ENCODE measurements at places on chromosomes 4 and X.
A peak's percentile ranks its signal among the peaks of the same experiment; 100 is the strongest.

- DNase-seq = no peak
These were observed 1365.9 kb upstream of the AGA start for GRCh38 chr4:178808106-178808505.

DNA sequence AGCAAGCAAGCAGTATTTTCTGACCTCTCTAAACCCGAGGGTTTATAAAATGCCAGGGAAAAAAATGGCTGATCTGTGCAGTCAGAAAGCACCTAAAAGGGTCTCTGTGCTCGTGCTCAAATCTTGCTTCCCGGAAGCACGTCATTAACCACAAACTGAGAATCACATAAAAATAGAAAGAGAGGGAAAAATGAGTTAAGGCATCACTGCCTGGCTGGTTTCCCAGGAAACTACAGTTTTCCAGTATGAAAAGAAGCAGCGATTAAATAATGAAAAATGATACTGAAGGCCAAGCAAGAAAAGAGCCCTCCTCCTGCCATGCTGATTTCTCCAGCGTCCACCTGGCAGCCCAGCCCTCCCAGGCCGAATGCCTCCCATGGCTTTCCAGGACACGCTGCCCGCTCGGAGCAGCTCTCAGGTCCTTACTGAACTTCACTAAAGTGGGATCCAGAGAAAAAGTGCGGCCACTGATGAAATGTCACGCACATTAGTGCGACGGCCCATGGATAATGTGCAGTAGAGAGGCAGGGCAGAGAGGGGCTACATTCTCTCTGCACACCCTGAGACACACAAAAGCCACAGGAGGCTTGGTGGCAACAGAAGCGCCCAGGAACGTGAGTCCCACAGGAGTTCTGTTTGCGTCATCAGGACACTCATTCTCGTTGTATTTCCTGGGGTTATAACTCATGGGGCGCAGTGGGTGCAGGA is 80.4 kb downstream of the WFS1 start:
- DNase-seq = no peak

DNA sequence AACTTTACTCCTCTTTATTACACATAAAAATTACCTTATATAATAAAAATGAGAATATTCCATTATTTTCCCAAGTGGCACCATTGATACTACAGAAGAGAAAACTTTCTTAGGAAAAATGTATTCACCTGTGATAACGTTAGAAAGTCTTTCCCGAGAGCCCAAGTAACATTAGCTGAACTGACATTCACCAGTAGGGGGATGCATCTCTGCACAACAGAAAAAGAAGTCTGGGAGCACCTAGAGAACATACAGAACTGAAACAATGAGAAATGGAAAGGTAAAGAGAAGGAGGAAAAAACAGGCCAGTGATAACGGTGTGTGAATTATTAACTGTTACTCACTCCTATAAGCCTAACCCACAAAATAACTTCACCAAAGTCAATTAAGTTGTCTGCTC is 423.3 kb downstream of the CENPC start:
- no peak for DNase-seq

DNA sequence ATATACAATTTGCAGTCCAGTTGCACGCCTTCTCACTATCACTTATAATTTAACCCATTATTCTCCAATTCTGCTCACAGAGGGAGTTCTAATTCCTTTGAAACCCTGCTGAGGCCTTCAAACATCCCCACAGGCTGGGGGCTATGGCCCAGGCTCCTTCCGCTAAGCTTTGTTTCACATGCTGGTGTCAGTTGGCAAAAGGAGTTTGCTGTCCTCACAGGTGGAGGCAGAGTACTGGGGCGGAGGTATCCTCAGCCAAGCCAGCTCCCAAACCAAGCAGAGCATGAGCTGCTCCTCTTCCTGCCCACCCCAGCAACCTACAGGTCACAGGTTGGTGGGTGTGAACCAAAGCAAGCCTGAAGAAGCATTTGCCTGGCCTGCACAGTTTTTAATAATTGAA is 21.5 kb downstream of the BTC start:
- no peak for DNase-seq

- DNase-seq = no peak
These were observed 163.1 kb upstream of the PLAC1 start for GRCh38 chrX:134821370-134821769.

DNA sequence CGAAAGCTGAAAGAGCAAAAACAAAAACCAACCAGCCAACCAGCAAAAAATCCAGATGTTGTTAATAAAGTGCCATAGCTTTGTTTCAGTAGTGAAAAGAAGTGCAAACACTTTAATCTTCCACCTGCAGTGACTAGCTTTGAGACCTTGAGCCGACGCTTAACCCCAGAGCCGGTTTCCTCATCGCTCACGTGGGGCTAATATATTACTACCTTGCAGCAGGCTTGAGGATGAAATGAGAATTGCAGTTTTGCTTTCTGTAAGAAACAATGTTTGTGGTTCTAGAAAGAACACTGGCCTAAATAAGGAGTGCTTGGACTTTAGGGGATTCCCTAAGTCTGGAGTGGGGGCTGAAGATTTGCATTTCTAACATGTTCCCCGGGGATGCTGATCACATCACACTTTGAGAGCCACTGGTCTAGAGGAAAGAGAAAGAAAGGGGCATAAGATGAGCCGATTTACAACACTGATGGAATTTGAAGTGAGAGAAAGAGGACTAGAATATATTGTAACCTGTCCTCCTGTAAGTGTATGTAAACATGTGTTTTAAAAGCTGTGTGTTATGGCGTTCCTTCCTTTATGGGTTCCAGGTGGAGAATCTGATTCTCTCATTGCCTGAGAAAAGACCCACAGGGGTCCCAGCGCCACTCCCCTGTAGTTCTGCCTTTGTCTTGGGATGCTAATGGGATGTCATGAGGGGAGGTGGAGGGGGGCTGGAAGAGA is 1.4 kb downstream of the FGF2 start:
- DNase-seq = no peak

GRCh38 chr4:186666252-186666651 is 57.4 kb downstream of the FAT1 start:
- no peak for DNase-seq

GRCh38 chr4:32472918-32473317 is 1752.7 kb downstream of the PCDH7 start:
- DNase-seq = no peak

DNA sequence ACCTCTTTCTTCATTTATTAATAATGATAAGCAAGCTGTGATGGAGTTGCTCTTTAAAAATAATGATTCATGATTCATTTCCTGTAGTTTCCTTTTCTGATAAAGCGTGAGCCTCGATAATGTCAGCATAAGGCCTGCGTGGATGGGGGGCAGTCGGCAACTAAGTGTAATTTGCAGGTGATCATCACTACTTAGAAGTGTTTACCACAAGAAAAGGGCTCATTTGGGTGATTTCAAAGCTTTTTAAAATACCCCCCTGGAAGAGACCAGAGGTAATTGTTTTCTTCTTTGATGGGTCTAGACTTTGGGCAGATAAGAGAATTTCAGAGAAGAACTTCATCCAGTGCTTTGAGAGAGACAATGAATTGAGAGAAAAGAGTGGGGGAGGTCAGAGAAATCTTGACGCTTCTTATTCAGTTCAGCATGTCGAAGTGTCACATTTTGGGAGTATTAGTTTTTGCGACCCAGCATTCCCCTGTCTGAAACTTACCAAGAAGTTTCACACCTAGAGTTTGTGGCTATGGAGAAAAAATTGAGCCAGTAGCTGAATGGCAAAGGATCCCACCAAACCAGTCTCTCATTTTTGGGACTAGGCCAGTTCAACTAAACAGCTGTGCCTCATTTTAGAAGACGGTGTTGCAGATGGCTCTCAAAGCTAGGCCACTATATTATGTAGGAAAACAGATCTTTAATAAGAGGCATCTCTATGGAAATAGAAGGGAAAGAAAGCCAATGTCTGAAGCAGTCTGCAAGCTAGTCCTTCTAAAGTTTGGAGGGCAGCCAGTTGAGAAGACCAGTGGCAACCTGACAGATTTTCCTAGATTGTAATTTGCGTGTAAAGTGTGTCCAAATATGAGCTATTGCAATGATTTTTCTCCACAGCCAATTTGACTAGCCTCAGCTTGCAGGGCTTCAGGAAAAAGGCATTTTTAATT is 171.0 kb upstream of the PPP1R2C start:
- DNase-seq = no peak

- DNase-seq = no peak
These were observed 60.1 kb downstream of the LRP2BP start for GRCh38 chr4:185335579-185335978.

- no peak for DNase-seq
These were observed 211.2 kb downstream of the ANK2 start for GRCh38 chr4:113260688-113261087.

DNA sequence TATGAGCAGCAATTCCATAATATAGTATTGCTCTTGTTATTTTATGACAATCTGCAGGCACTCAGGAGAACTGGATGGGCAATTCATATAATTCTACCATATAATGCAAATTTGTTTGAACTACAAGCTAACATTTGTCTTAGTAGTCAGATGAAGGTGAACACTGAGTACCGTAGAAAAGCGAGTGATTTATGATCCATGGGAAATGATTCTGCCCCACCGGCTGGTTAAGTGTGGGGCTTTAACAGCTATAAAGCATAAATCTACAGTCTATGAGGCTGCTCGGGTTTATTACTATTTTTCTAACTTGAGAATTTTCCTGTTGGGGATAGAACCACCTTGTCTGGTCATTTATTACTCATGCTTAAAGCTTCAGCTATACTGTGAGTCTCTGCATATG is 275.5 kb downstream of the PCDH10 start:
- no peak for DNase-seq

- no peak for DNase-seq
These were observed 50.0 kb upstream of the CPLX1 start for GRCh38 chr4:875818-876423.

- DNase-seq = no peak
These were observed 12.3 kb downstream of the TLR3 start for GRCh38 chr4:186081202-186081807.

DNA sequence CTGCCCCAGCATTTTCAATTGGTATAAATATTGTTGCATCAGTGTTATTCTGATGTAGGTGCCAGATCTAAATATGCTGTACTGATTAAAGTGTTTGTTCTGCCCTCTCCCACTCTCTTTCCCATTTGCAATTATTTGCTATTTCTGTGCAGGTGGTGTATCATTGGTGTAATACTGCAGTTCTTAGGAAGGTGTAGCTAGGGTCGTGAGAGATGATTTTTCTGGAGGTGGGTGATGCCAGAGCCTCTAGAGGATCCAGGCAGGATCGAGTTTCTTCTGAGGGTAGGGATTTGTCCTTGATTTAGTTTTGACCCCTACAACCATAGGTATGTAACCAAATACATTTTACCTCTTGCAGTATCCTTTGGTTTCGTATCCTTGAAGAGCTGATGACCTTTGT is 1.9 kb downstream of the SMAD1 start:
- no peak for DNase-seq

DNA sequence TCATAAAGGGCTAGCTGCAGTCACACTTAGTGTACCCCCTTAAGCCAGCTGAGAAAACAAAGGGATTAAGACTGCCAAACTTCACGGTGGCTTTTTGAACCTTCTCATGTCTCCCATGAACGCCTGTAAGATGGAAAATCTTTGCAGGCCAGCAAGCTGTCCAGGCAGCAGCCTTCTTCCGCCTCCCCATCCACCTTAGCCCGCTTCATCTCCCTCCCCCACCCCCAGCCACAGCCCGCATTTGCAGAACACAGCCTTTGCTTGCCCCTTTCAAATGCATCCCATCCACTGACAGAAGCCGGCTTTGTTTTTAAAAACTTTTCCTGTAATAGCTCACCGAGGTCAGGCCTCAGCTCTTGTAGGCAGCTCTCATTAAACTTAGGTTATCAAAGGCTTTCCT is 113.8 kb upstream of the FAM9B start:
- no peak for DNase-seq

- no peak for DNase-seq
These were observed 100.0 kb upstream of the DIPK2B start for GRCh38 chrX:45300638-45301037.

- no peak for DNase-seq
These were observed 74.2 kb downstream of the BEND4 start for GRCh38 chr4:42078184-42078801.

DNA sequence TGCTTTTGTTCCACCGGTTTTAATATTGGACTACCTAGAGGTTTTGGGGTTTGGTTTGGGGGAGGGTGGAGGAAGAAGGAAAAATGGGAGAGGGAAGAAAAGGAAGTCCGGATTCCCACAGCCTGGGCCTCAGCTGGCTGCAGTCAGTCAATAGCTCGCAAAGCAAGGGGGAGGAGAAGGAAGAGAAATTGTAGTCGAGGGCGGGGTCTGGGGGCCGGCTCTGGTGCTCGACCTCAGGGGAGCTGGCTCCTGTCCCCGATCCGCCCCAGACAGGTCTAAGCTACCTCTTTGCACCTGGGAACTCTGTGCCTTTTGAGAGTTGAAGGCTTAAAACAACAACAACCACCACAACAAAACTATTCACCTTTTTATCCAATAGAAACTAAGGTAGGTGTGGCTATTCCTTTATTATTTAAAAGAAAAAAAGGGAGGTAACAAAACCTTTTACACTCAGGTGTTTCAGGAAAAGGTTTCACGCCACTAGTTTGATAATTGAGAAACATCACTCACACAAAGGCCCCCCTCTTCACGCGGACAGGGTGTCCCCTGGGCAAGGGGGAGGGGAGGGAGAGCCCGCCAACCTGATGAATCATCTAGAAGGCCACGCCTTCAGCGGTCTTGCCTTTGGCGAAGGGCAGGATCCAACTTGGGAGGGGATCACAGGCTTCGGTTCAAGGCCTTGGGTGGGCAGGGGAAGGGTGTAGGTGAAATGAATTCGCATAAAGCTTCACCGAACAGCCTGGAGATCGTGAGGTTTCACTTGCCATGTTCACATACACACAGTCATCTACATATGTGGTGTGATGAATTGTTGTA is 1.6 kb upstream of the LNX1 start:
- no peak for DNase-seq

DNA sequence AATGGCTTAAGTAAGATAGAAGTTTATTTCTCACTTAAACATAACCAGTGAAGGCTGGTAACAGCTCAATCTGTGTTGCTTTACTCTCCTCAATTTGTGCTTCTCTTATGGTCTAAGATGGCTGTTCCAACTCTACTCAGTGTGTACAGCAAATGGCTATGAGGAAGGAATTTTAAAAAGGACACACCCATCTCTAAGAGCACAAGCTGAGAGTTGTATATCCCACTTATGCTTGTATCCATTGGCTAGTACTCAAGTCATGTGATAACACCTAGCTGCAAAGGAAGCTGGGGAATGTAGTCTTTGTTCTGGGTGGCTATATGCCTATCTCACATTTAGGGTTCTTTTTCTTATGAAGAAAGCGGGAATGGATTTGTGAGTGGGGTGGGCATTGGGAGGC is 63.3 kb downstream of the GPAT3 start:
- no peak for DNase-seq

DNA sequence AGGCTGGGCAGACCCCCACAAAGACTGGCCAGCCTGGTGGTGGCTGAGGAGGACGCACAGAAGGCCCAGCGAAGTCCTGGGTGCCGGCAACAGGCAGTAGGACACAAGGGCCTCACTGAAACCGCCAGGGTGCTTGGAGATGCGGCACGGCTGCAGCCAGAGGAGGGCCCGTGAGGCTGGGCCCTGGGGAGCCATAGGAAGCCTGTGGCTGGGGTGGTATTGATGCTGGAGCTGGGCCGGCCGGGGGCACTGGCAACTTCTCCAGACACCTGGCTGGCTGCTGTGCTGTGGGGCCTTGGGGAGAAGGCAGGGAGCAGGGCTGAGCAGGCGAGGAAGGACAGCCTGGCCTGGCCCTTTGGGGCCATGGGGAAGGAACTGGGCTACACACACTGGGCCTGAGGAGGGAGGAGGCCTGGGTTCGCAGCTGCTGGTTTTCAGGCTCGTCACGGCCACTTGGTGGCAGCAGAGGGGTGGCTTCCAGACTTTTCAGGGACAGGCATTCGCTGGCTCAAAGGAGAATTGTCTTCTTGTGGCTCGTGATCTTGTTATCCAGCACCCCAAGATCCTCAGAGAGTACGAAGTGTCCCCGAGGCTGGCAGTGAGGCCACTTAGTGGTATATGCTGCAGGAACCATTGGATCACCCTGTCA is 37.2 kb downstream of the ATP2B3 start:
- DNase-seq = peak; percentile 14
